CD4-positive, alpha-beta T cell (primary cell): ENCODE measurements at places on chromosomes 6 and 20. TPM values are rescaled to one million over a fixed set of nuclear protein-coding genes. Genes with fewer than 3 reads are reported as not detected.

Gene NOX3
- not detected for total RNA-seq

Gene NRSN1
- total RNA-seq: not detected

Gene OR2B2
- not detected for total RNA-seq

Gene DSP
- not detected for total RNA-seq

Gene KIF25
- total RNA-seq: not detected

Gene SLC17A1
- not detected for total RNA-seq

Gene PTK6
- 0.19 TPM for total RNA-seq

Gene CD40
- 1.2 TPM for total RNA-seq

Gene BMP5
- total RNA-seq: not detected

Gene FAM83C
- total RNA-seq: not detected

Gene CGAS
- total RNA-seq: 11.9 TPM

Gene NDUFAF5
- total RNA-seq: 73.5 TPM

Gene PTCHD4
- not detected for total RNA-seq

Gene ZSCAN23
- total RNA-seq: 0.19 TPM

Gene PSMA7
- total RNA-seq: 150 TPM

Gene HNF4A
- total RNA-seq: not detected

Gene SLPI
- total RNA-seq: not detected

Gene RBBP8NL
- total RNA-seq: not detected

Gene PRND
- total RNA-seq: not detected

Gene METTL24
- not detected for total RNA-seq

Gene SIRPB1
- 8.6 TPM for total RNA-seq

Gene EYA2
- total RNA-seq: not detected

Gene CALHM5
- total RNA-seq: not detected

Gene PNLDC1
- not detected for total RNA-seq

Gene HCRTR2
- total RNA-seq: not detected
